Airway epithelial cell (primary cell): ENCODE measurements at places on chromosomes 1 and 21. TPM values are rescaled to one million over a fixed set of nuclear protein-coding genes. Genes with fewer than 3 reads are reported as not detected.

Gene KRTAP20-1
- total RNA-seq = not detected in 2 replicates

Gene LEPR
- 4.8 and 6.3 TPM in 2 replicates for total RNA-seq

Gene MYOG
- total RNA-seq = not detected in 2 replicates

Gene ZBTB18
- 3.2 and 3.8 TPM in 2 replicates for total RNA-seq

Gene RAP1GAP
- total RNA-seq = 0.46 and 1.8 TPM in 2 replicates

Gene RHD
- not detected in 2 replicates for total RNA-seq

Gene USH2A
- total RNA-seq = not detected in 2 replicates

Gene CD1C
- total RNA-seq = not detected in 2 replicates

Gene RPS27
- 2,325 and 2,353 TPM in 2 replicates for total RNA-seq

Gene BEST4
- 0.05 and 0.07 TPM in 2 replicates for total RNA-seq

Gene KRTAP21-1
- not detected in 2 replicates for total RNA-seq

Gene COL6A1
- total RNA-seq = 82.4 and 93.0 TPM in 2 replicates

Gene INSRR
- not detected in 2 replicates for total RNA-seq

Gene C1orf105
- not detected in 2 replicates for total RNA-seq

Gene KLHDC8A
- 0.14 TPM in 1 of 2 replicates, not detected in the other for total RNA-seq

Gene TNFRSF18
- 0.63 and 0.98 TPM in 2 replicates for total RNA-seq

Gene ARMH1
- not detected in 2 replicates for total RNA-seq

Gene NGF
- total RNA-seq = 0.09 and 0.35 TPM in 2 replicates

Gene WNT3A
- 0.14 and 0.28 TPM in 2 replicates for total RNA-seq

Gene PTGS2
- 37.9 and 46.1 TPM in 2 replicates for total RNA-seq
